ENCODE measurements at places on chromosomes 12 and 14.

DNA sequence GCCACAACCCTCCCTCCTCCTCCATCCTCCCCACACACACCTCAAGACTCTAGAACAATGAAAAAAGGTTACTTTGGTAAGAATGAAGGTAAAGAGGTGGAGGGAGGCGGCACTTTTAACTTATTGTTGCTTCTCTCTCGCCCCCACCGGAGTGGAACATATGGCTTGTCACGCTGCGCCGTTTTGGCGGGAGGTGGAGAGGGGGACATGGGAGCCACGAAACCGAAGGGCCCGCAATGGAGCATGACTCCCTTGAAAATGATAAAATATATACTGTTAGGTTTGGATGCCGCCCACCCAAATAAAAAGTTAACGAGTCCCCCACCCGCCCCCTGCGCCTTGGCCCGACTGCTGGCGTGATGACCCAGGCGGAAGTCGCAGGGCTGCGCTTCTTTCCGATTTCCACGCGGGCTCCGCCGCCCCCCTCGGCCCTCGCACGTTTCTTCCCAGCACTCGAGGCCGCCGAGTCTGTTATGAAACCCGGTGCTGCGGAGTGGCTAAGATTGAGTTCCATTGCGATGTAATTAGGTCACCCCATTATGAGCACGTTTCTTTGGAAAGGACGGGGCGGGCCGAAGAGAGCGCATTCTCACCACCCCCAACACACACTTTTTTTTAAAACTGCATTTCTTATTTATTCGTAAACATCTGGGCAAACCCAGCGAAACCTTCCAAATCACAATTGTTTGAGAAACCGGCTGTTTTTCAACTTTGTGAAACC lies 1.4 kb upstream of the ZFP36L1 start:
- peak; percentile 86 for DNase-seq

- DNase-seq, result peak; percentile 67
Observed at GRCh38 chr14:23056145-23056955, 970 bp downstream of the CDH24 start.

GRCh38 chr14:84546236-84546635 lies 983.7 kb upstream of the FLRT2 start:
- no peak for DNase-seq

DNA sequence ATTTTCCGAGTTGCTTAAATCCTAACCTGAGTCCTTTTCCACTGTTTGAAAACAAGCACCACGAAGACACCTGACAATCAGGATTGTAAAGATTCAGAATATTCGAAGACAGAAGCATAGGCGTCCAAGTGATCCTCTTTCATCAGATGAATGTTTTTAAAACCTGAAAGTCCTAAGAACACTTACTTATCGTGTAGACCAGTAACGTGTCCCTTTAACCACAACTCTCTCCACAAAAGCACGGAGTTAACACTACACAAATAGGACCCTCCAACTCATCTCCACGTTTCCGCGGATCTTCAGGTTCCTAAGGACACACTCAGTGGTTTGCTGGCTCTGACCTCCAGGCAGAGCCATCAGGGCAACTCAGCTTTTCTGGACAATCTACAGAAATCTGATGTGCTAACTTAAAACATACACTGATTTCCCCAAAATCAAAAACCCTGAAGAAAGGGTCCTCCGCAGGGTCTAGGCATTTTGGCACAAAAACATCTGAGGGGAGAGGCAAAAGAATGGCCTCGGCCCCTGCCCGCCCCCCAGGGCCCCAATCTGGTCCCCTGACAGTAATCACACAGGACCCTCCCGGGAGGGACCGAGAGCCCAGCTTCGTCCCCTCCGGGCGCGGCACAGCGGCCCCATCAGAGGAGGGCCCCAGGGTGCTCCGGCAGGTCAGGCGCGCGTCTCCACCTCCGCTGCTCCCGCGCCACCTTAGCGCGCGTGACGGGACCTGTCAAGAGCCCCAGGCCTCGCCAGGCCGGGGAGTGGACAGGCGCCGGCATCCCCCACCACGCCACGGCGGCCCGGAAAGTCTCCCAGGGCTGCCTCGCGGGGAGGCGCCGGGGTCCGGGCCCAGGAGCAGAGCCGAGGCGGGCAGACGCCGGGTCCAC lies 925 bp downstream of the DICER1 start:
- peak; percentile 58 for DNase-seq

GRCh38 chr12:132837693-132838409 lies 9.2 kb upstream of the GOLGA3 start:
- no peak for DNase-seq

DNA sequence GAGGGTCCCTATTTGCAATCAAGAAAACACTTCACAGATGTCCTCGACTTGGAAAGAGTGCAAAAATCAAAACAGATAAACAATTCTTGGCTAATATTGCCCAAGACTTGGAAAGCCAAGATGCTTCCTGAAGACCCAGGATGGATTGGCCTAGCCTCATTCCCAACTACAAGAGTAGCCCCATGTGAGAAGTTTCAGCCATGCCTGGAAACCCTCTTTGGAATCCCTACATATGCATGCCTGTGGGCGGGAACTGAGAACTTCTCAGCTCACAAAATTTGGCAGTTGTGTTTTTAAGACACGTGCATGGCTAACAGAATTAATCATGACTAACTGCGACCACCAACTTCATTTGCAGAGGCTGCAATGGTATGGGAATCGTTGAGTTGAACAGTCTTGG lies 283.2 kb upstream of the TBX3 start:
- no peak for DNase-seq

- DNase-seq, result no peak
Observed at GRCh38 chr12:46585854-46586621, 213.5 kb upstream of the SLC38A2 start.

- peak; percentile 34 for DNase-seq
Observed at GRCh38 chr14:72598306-72598705, 295.6 kb downstream of the DPF3 start.

DNA sequence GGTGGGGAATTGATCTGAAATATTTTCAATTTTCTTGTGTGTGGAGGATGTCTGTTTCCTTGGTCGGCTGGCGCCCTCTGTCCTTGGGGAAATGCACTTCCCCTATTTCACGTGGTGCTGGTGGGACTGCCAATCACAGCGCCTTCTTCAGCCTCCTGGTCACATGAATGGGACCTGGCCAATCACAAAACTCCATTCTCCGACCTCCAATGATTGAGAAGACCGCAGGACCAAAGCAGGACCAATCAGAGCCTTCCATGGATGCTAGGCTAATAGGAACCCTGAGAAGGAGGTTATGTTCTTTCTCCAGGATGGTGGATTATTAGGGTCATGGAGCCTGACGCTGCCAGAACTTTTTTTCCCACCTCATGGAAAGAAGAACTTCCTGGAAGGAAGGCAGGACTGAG lies 188.7 kb downstream of the TTC8 start:
- DNase-seq, result no peak

DNA sequence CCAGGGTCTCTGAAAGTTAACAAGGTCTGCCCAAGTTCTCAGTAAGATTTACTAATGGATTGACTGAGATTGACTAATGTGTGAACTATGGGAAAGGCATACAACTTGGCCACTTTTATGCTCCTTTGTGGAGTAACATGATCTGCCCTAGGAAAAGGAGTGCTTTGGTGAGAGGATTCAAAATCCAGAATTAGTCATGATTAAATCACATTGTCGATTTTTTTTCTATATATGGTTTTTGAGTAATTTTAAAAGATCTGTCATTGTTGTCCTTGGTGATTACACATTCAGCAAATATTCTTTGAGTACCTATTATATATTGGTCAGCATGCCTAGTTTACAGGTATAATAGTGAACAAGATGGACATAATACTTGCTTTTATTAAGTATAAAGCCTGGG lies 147.7 kb upstream of the SYT10 start:
- no peak for DNase-seq

- DNase-seq, result no peak
Observed at GRCh38 chr12:122848471-122849351, 13.5 kb downstream of the HIP1R start.

DNA sequence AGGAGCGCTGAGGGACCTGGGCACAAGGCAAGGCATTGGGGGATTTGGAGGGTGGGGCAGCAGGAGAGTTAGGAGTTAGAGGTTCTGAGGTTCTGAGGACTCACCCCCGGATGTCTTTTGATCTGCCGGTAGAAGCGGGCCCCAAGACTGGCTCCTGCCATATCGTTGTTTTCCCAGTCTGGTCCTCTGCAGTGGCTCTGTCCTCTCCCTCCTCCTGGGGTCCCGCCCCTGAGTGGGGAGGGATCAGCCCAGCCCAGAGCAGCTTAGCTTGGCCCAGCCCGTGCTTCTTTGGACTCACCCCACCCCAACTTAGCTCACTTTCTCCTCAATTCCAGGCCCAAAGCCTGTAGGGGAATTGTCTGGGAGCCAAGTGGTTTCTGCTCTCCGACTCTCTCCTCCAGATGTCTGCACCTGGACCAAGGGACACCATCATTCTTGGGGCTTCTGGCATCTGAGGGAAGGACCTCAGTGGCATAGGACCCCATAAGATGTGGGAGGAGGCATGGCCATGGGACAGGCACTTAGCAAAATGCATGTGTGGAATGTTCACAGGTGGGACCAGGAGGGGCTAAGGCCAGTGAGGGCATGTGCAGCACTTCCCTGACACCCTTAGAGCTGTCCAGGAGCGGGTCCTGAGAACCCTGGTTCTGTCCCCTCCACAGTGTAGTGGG lies 7.5 kb downstream of the SHMT2 start:
- DNase-seq, result no peak

GRCh38 chr14:95652690-95653089 lies 33.5 kb upstream of the TCL1B start:
- DNase-seq, result no peak

All from GM06990 (cell line).